ENCODE measurements at places on chromosomes 5 and 9. TPM values are rescaled to one million over a fixed set of nuclear protein-coding genes. Genes with fewer than 3 reads are reported as not detected.

DNA sequence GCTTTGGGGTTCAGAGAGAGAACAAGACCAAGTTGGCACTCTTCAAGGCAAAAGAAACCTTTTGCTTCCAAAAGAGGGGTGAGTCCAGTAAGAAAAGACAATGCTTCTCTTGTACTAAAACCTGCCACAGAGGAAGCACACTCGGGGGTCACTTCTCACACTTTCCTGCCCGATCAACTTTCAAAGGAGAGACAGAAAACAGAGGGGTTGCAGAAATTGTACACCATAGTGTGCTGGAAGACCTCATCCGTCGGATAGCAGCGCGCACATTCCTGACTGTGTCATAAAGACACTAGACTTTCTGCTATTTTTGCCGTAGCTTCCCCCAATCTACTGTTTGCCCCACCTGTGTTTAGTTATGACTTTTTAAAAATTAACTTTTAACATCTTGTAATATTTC lies 66.9 kb downstream of the OR2K2 start:
- DNase-seq = no peak

GRCh38 chr9:16708656-16709435 lies 161.6 kb downstream of the BNC2 start:
- no peak for DNase-seq

Gene NELFB
- 38.0 TPM for polyA plus RNA-seq

DNA sequence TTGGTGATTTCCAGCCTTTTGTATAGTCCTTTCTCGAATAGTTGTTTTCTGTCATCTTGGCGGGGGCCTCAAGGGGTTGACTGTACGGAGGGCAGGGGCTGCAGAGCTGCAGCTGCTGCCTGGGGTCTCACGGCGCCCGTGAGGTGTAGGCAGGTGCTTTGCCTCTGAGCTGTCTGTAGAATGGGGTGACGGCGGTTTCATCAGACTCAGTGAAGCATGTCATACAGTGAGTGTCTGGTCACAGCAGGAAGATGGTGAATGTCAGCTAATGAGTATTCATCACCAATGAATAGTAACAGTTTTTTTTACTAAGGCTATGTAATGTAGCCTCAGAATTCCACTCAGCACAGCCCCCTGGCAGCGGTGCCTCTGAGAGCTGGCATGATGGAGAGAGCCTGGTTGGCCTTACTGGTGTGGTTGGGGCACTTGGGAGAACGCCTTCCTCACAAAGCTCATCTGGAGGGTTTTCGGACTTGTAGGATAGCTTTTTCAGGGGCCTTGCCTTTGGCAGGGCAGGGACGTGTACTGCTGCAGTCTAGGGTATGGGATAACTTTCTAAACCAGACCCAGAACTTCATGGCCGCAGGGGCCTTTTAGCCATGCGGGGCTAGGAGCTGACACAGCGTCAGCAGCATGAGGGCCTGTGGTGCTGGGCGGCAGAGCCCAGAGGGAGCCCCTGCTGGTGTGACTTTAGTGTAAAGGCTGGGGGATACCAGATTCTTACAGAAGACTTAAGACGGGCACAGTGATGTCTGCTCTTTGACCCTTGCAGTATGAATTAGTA lies 15.0 kb downstream of the TENT4A start:
- no peak for DNase-seq

DNA sequence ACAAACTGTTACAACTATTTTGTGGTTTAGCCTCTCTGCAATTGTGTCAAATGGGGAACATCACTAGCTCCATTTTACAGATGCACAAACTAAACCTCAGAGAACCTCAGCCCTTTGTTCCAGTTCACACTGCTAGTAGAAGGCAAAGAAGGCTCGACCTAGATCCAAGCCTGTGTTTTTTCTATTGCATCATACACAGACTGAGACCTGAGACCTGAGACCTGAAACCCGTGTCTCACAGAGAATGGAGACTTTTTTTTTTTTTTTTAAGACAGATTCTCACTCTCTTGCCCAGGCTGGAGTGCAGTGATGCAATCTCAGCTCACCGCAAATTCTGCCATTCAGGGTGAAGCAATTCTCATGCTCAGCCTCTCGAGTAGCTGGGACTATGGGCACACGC lies 120.8 kb downstream of the GALNT10 start:
- DNase-seq = no peak

Gene ENHO
- polyA plus RNA-seq = not detected

- DNase-seq = no peak
These were observed 84.4 kb upstream of the NUDT12 start for GRCh38 chr5:103646698-103647614.

DNA sequence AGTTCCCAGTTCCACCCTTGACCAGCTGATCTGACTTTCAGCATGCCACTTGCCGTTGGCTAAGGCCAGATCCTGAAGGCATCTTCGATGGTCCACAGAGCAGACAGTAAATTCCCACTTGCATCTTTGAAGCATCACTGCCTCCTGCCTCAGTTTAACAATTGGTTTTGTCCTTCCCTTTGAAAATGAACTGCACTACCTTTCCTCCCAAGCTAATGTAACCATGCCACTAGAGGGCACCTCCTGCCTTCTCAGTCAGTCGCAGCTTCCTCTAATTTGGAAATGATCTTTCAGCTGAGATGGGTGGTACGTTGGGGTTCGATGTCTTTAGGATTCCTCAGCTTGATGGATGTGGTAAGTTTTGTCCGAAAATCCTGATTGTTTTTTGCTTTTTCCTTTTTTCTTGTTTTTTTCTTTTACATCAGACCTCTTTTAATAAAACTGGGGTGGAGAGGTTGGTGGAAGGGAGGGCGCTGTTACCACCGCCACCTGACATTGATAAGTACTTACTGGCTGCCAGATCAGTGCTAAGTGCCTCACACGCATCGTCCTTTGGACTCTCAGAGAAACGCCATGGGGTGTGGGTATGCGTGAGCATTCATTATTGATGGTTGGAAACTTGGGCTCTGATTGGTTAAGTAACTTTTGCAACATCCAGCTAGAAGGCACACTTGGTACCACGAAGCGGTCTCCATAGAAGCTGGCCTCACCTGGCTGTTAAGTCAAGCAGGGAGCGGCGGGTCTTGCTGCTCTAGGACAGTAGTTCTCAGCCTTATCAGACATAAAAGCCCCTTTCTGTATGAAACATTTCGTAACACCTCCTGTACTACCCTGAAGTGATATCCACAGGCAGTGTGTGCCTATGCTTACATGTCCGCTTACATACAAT lies 16.9 kb downstream of the PTTG1 start:
- DNase-seq = peak; percentile 62

GRCh38 chr5:59562756-59563389 lies 330.7 kb downstream of the PDE4D start:
- peak; percentile 69 for DNase-seq

GRCh38 chr5:35087991-35088390 lies 40.2 kb upstream of the AGXT2 start:
- no peak for DNase-seq

GRCh38 chr5:151721812-151722391 lies 35.2 kb upstream of the SPARC start:
- DNase-seq = no peak

Gene KLF4
- polyA plus RNA-seq = 0.55 TPM

DNA sequence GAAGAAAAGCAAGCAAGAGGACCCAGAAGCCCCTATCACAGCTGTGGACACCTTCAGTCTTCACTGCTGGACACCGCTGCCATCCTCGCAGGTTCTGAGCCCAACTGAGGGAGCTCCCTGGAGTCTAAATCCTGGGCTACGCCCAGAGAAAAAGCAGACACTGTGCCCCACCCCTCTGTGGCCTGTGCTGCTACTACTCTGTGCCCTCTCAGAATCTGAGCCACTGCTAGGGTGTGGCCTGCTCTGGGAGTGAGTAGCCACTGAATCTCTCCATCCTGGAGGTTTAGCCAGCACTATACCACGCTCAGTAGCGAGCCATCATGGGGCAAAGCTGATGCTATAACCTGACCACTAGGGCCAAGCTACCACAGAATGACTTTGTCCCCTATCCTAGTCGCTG lies 338.2 kb downstream of the NPR3 start:
- DNase-seq = no peak

DNA sequence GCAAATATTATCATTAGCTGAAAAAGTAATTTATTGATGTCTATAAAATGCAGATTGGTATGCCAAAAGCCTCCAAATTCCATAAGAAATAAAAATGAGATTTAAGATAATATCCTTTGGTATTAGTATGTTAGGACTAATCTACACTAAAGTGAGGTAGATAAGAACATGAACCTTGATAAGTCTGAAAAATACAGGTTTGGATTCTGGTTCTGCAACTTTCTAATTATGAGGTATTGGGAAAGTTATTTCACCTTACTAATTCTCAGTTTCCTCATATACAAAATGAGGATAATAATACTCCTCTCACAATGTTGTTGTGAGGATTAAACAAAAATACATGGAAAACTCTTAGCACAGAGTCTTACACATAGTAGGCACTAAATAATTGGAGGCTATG lies 300.1 kb downstream of the NNT start:
- DNase-seq = no peak

DNA sequence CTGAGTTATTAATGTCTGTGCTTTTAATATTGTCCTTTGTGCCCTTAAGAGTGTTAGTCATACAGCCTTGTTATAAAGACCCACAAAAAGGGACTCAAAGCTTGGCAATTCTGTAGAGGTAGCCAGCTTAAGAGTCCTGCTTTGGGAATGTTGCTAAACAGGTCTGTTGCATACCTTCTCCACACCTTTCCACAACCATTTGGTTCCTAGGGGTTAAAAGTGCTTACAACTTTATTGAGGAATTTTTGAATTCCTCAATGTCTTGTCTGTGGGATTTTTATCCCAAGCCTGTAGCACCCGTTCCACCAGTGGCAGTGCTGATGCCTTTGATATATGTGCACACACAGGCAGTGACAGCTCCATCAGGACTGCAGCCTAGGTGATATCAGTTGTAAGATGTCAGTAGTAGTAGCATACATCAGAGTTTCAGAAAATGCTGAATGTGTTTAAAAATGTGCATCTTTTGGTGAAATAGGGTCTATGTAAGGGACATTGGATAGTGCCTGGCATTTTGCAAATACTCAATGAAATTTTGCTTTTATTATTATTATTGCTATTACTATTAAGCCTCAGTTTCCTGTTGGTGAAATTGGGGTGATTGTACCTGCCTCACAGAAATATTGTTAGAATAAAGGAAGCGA lies 68.5 kb downstream of the WWC1 start:
- no peak for DNase-seq

- DNase-seq = peak; percentile 17
These were observed 614.1 kb upstream of the CDH9 start for GRCh38 chr5:27652505-27652904.

GRCh38 chr9:77820293-77820954 lies 172.3 kb upstream of the GNA14 start:
- no peak for DNase-seq

DNA sequence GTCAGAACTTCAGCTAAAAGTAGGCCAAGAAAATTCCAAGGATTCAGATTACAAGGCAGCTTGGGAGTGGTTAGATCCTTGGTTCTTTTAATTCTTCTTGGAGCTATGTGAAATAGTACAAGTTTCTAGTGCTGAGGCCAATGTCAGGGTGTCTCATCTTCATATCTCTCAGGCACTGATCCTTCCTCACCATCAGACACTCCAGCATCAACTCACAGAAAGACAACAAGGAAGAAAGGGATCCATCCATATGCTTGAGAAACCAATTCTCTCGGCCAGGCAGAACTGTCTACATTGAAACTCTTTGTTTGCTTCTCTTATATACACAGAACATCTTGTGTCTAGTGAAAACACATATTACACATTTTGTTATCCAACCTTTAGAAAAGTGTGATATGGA lies 362.1 kb upstream of the CCNH start:
- no peak for DNase-seq

Gene ROR2
- not detected for polyA plus RNA-seq

Gene PROP1
- not detected for polyA plus RNA-seq

Gene SPINK6
- not detected for polyA plus RNA-seq

Gene RGS7BP
- not detected for polyA plus RNA-seq

GRCh38 chr5:9115093-9115492 lies 430.8 kb downstream of the SEMA5A start:
- DNase-seq = no peak

DNA sequence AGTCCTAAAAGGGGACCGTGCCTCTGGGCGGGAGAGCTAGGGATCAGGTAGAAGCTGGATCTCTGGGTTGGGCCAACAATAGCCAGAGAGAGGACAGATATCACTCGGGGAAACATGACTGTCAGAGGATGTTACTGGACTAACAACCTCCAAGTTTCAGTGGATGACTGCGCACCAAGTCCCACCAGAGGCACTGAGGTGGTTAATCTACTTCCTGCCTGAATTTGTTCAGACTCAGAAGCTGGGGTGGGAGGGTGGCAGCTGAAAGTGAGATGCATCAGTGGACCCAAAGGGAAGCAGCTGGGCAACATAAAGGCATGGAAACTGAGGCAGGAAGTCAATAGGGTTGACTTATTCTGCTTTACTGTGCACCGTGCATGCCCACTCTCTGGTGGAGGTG lies 130.1 kb upstream of the SLC44A1 start:
- DNase-seq = no peak

DNA sequence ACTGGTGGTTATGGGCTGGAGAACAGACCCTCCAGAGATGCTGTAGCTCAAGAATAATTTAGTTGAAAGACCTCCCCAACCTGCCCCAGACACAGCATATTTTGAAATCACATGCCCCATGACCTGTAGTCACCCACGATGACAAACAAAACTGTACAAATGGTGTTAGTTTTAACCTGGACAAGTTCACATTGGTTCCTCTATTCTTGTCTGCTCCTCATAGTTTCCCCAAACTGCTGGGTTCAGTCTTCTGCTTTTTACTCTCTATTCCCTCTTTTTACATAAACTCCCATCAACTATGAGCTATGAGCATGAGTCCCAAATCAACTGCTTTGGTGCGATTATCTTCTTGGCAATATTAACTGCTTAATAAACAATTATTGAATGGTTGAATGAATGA lies 365.3 kb upstream of the CLINT1 start:
- no peak for DNase-seq

Gene PCDHB8
- polyA plus RNA-seq = 0.33 TPM

All from HepG2 (cell line).